Smooth muscle cell of trachea (primary cell): ENCODE measurements at places on chromosomes 1 and 21. TPM values are rescaled to one million over a fixed set of nuclear protein-coding genes. Genes with fewer than 3 reads are reported as not detected.

OPRD1 gene
- total RNA-seq, result under 0.01 TPM in 1 of 2 replicates, not detected in the other

TMEM52 gene
- 0.15 and 0.17 TPM in 2 replicates for total RNA-seq

CTXND2 gene
- not detected in 2 replicates for total RNA-seq

CXADR gene
- total RNA-seq, result 1.2 and 2.2 TPM in 2 replicates

SPATA46 gene
- total RNA-seq, result not detected in 2 replicates

FGR gene
- total RNA-seq, result 0.17 and 0.29 TPM in 2 replicates

HLX gene
- total RNA-seq, result 2.6 and 8.9 TPM in 2 replicates

SH2D2A gene
- total RNA-seq, result not detected in 2 replicates

CLDN17 gene
- total RNA-seq, result not detected in 2 replicates

SPRR2B gene
- total RNA-seq, result not detected in 2 replicates

CIART gene
- 1.6 and 8.1 TPM in 2 replicates for total RNA-seq

ARHGAP30 gene
- total RNA-seq, result not detected in 2 replicates

SPATA21 gene
- total RNA-seq, result 0.17 TPM in 1 of 2 replicates, not detected in the other

UMODL1 gene
- total RNA-seq, result not detected in 2 replicates

ZC3H12A gene
- 10.8 and 11.6 TPM in 2 replicates for total RNA-seq

CFAP107 gene
- under 0.01 TPM in 1 of 2 replicates, not detected in the other for total RNA-seq

LAMB3 gene
- 25.5 and 42.8 TPM in 2 replicates for total RNA-seq

CTH gene
- 3.8 and 4.4 TPM in 2 replicates for total RNA-seq

SLFNL1 gene
- 0.66 and 0.73 TPM in 2 replicates for total RNA-seq

PPP2R5A gene
- 35.5 and 44.7 TPM in 2 replicates for total RNA-seq

CCDC181 gene
- total RNA-seq, result 0.50 and 1.0 TPM in 2 replicates

ADAM30 gene
- not detected in 2 replicates for total RNA-seq

ZBTB37 gene
- 7.6 and 8.6 TPM in 2 replicates for total RNA-seq

ALX3 gene
- total RNA-seq, result not detected in 2 replicates

SUMO3 gene
- total RNA-seq, result 92.6 and 145 TPM in 2 replicates

HES4 gene
- 0.15 and 4.3 TPM in 2 replicates for total RNA-seq

IFI44 gene
- total RNA-seq, result 22.3 and 31.1 TPM in 2 replicates

VSIG8 gene
- 0.15 and 0.17 TPM in 2 replicates for total RNA-seq

MYBPH gene
- 0.15 and 2.2 TPM in 2 replicates for total RNA-seq

RGS1 gene
- total RNA-seq, result not detected in 2 replicates

DNAH14 gene
- total RNA-seq, result 14.7 and 18.3 TPM in 2 replicates

AUNIP gene
- 0.33 and 1.0 TPM in 2 replicates for total RNA-seq

CTPS1 gene
- total RNA-seq, result 8.9 and 25.3 TPM in 2 replicates

ZRANB2 gene
- total RNA-seq, result 33.7 and 51.6 TPM in 2 replicates

RHD gene
- not detected in 2 replicates for total RNA-seq

PDC gene
- total RNA-seq, result not detected in 2 replicates

ANKRD34A gene
- total RNA-seq, result 0.50 and 0.73 TPM in 2 replicates

PTCH2 gene
- total RNA-seq, result 0.33 and 0.73 TPM in 2 replicates

FAM163A gene
- total RNA-seq, result not detected in 2 replicates

SETDB1 gene
- total RNA-seq, result 35.9 and 42.5 TPM in 2 replicates

TMEM125 gene
- total RNA-seq, result not detected in 2 replicates

C1orf185 gene
- not detected in 2 replicates for total RNA-seq

CADM3 gene
- not detected in 2 replicates for total RNA-seq

SLAMF9 gene
- 0.33 TPM in 1 of 2 replicates, not detected in the other for total RNA-seq

ZNF648 gene
- not detected in 2 replicates for total RNA-seq

KCNA3 gene
- total RNA-seq, result 0.73 and 3.5 TPM in 2 replicates

COL9A2 gene
- total RNA-seq, result 2.5 and 7.1 TPM in 2 replicates
